ENCODE measurements at places on chromosomes 5 and 9. TPM values are rescaled to one million over a fixed set of nuclear protein-coding genes. Genes with fewer than 3 reads are reported as not detected.
A peak's percentile ranks its signal among the peaks of the same experiment; 100 is the strongest.

- H3K36me3 ChIP-seq: peaks cover 4% of the 10 kb centered on the region
- H3K27ac ChIP-seq: no peak overlapping the region
- no peak overlapping the region for H3K4me3 ChIP-seq
- no peaks in the 10 kb centered on the region for H3K27me3 ChIP-seq
Measured at GRCh38 chr9:20754556-20754955, 70.5 kb downstream of the FOCAD start.

DNA sequence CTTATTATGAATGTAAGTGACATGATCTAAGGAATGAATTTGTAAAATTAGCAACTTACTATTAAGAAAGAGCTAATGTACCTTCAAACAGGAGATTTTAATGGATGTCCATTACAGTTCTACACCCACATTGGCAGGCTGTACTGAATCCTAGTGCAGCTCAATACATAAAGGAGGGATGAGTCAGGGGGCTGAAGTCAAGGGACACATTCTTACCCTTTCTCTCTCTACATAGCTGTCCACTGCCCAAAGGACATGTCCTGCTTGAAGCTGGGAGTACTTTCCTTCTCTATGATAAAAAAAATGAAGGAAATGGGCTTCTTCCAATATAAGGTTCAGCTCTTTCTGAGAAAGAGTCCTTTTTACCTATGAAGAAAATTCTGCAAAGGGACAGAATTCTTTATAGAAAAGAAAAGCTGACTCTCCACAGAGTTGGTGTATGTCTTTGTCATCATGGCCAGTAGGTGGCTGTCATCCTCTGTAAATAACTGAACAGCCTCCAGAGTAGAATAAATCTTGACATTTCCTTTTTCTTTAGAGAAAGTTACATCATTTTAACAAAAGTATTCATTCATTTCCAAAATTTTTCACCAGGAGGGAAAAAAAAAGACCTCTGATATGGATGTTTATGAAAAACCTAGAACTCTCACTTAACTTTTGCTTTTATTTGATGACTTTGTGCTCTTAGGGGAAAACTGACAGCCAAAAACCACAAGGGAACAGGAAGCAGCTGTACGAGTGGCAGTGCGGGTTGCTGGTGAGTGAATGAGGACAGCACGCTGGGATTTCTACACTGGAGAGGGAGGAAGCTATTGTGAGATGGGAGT lies 13.1 kb upstream of the IFNA14 start:
- no peak overlapping the region for H3K27ac ChIP-seq
- H3K4me3 ChIP-seq: no peak overlapping the region
- H3K36me3 ChIP-seq: no peaks in the 10 kb centered on the region

DNA sequence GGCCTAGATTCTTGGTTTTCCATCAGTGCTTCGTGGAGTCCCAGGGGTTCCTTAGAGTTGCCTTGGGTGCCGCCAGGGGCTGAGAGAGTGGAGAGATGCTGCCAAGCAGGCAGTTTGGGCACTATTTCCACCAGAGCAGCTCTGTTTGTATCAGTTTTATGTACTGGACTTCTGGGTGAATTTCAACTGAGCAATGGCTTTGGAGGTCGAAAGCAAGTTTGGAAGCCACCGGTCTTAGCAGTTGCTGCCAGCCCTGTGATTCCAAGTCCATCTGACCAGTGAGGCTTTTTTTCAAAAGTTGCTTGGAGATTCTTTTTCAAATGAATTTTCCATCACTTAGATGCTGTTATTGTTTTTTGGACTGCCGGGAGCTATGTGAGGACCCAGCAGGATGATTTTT lies 68.5 kb downstream of the ANGPTL2 start:
- peaks cover 9% of the 10 kb centered on the region for H3K4me1 ChIP-seq
- H3K27ac ChIP-seq: no peak overlapping the region
- no peaks in the 10 kb centered on the region for H3K27me3 ChIP-seq
- H3K4me3 ChIP-seq: no peak overlapping the region
- DNase-seq: no peak

DNA sequence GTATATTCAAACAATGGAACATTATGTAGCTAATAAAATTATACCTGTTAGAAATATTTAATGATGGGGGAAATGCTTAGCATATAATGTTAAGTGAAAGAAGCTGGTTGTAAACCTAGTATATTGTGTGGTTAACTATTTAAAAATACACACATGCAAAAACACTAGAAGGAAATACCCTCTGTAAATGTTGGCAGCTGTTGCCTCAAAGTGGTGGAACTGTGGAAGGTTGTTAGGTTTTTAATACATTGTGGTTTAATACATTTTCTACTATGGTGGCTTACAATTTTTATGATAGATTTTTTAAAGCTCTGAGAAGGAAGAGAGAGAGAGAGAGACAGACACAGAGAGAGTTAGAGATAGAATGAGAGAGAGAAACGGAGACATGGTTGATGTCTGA lies 74.9 kb downstream of the COL15A1 start:
- DNase-seq: no peak
- no peaks in the 10 kb centered on the region for H3K36me3 ChIP-seq
- no peak overlapping the region for H3K27ac ChIP-seq
- no peaks in the 10 kb centered on the region for H3K27me3 ChIP-seq
- H3K4me3 ChIP-seq: no peak overlapping the region
- peaks cover 10% of the 10 kb centered on the region for H3K4me1 ChIP-seq

- no peak overlapping the region for H3K27ac ChIP-seq
- DNase-seq: no peak
- H3K27me3 ChIP-seq: no peaks in the 10 kb centered on the region
- H3K4me3 ChIP-seq: no peak overlapping the region
- no peaks in the 10 kb centered on the region for H3K36me3 ChIP-seq
- H3K4me1 ChIP-seq: peaks cover 23% of the 10 kb centered on the region
Measured at GRCh38 chr9:77980622-77981021, 51.0 kb downstream of the GNAQ start.

DNA sequence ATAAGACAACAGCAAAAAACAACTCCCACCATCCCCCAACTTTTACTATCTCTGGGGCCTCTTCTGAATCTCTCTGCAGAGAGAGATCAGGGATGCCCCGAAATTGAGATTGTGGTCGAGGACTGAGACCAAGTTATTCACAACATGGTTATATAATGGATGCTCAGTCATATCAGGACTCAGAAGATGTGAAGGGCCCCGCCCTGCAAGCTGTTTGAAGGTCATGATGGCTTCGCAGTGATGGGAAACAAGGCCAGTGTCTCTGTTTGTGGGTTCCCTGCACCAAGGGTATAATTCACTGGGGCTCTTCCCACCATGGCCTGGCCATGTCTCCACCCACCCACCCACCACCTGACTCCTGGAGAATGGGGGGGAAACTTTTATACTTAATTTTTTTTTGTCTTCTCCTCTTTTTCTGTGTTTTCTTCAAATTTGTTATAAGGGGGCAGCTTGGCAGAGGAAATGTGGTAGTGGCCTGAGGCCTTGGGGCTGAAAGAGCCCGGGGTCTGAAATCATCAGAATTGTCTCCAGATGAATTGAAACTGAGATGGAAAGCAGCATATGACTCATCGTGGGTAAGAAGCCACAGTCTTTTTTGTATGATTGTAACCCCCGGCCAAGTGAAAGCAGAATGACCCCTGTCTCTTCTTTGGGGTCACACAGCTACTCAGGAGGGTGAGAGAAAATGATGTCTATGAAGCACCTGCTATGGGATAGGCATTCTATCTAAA lies 15.0 kb upstream of the TEX48 start:
- no peak overlapping the region for H3K4me3 ChIP-seq
- H3K36me3 ChIP-seq: no peaks in the 10 kb centered on the region
- no peak overlapping the region for H3K27ac ChIP-seq
- DNase-seq: peak; percentile 67
- H3K27me3 ChIP-seq: no peaks in the 10 kb centered on the region

- no peaks in the 10 kb centered on the region for H3K4me1 ChIP-seq
- H3K27ac ChIP-seq: no peak overlapping the region
- DNase-seq: no peak
- no peaks in the 10 kb centered on the region for H3K27me3 ChIP-seq
Measured at GRCh38 chr5:156411185-156411613, 84.2 kb downstream of the SGCD start.

Gene DBN1
- polyA plus RNA-seq: 0.64 TPM

Gene GNA14
- not detected for polyA plus RNA-seq

Gene ZNF879
- polyA plus RNA-seq: 6.3 TPM

Gene NOXA1
- 0.73 TPM for polyA plus RNA-seq

Gene MAPKAP1
- 73.6 TPM for polyA plus RNA-seq
